Placental epithelial cell (primary cell): ENCODE measurements at places on chromosomes 12 and 14. TPM values are rescaled to one million over a fixed set of nuclear protein-coding genes. Genes with fewer than 3 reads are reported as not detected.

KLRG1 gene
- total RNA-seq: 0.39 and 0.76 TPM in 2 replicates

KLHL33 gene
- total RNA-seq: under 0.01 TPM in 1 of 2 replicates, not detected in the other

METTL17 gene
- 65.2 and 66.5 TPM in 2 replicates for total RNA-seq

CMA1 gene
- total RNA-seq: not detected in 2 replicates

DHRS4L2 gene
- total RNA-seq: 9.4 and 12.6 TPM in 2 replicates
